ENCODE measurements at places on chromosomes 1 and 21.

DNA sequence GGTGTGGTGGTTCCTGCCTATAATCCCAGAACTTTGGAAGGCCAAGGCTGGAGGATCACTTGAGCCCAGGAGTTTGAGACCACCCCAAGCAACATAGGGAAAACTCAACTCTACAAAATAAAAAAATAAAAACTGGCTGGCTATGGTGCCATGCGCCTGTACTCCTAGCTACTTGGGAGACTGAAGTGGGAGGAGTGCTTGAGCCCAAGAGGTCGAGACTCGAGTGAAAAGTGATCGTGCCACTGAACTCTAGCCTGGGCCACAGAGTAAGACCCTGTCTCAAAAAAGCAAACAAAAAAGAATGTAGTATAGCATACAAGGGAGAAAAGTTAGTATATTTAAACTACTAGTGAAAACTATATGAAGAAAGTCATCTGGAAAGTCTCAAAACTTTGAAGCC, 66.7 kb downstream of the ARID4B start:
- DNase-seq = no peak

DNA sequence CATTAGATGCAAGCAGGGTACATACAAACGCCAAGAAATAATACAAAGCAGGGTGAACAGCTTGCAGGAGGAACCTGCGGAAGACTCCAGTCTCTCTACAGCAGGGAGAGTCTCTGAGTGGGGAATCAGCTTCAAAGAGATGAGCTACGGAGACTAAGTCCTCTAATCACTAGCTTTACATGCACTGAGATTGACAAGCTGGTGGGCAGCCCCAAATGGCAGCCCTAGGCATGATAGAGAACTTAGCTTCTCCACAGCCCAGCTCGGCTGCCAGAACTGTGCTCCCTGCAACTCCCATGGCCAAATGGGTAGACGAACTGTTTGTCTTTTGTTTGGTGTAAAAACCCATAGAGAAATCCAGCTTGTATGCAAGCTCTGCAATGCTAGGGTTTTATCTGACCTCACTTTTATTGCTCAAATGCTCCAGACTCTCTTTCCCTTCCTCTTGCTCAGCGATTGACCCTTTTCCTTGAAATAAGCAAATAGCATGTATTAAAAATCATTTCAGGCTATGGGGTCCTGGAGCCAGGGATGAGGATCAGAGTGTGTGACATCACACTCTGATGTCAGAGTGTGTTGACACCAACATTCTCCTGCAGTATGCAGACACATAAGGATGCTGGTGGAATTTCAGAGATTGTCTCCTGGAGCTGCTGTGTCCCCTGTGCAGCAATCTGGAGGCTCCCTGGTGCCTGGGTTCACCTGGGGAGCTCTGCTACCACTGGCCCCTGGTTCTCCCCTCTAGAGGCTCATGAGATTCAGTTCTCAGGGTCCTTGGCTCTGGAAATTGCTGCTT, 238.5 kb downstream of the TTLL7 start:
- DNase-seq = no peak

- no peak for DNase-seq
Observed at GRCh38 chr21:25577424-25578055, 29.7 kb downstream of the MRPL39 start.

GRCh38 chr1:48077795-48078222, 80.6 kb upstream of the TRABD2B start:
- DNase-seq = no peak

DNA sequence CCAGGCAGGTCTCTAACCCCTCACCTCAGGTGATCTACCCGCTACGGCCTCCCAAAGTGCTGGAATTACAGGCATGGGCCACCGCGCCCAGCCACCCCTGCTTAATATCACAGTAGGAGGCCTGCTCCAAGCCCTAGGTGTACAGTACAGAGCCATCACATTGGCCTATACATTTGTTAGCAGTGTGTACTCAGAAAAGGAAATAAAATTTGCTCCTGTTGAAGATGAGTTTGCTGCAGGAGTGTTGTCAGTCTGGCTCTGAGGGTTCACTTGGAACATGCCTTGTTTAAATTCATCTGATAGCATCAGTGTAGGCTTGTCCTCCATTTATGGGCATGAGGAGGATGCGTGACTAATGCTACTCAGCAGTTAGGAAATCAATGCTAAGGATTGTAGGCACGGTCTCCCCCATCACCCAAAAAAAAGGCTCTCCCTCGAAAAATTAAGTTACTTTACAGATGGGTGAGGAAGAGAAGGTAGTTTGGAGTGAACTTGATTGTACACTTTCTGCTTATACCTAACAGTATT, 4.6 kb upstream of the ENAH start:
- DNase-seq = no peak

- no peak for DNase-seq
Observed at GRCh38 chr21:42431196-42431595, 27.5 kb downstream of the UBASH3A start.
